ENCODE measurements at places on chromosomes 6 and 20.

DNA sequence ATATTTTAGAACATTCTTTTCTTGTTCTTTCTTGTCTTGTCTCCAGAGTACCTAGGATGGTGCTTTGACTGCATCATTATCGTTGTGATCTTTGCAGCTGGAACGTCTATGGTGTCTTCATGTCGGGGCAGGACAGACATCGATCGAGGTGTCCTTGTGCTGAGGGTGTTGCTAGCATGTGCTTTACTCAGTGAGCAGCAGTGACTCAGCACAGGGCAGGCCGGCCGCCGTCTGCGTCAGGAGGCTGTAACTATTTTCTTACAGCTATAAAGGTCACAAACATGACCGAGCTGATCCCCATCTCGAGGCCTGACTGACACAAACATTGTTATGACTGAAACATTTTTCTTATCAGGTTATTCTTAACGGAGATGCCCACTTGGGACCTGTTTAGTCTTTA, 14.9 kb upstream of the CTCFL start:
- no peak for DNase-seq

- DNase-seq = no peak
Observed at GRCh38 chr20:50646483-50646996, 44.8 kb downstream of the RIPOR3 start.

GRCh38 chr6:49565855-49566254, 15.4 kb downstream of the C6orf141 start:
- no peak for DNase-seq

- DNase-seq = no peak
Observed at GRCh38 chr20:53789989-53790675, 196.5 kb upstream of the ZNF217 start.

GRCh38 chr6:153842491-153842890, 196.5 kb upstream of the OPRM1 start:
- no peak for DNase-seq

DNA sequence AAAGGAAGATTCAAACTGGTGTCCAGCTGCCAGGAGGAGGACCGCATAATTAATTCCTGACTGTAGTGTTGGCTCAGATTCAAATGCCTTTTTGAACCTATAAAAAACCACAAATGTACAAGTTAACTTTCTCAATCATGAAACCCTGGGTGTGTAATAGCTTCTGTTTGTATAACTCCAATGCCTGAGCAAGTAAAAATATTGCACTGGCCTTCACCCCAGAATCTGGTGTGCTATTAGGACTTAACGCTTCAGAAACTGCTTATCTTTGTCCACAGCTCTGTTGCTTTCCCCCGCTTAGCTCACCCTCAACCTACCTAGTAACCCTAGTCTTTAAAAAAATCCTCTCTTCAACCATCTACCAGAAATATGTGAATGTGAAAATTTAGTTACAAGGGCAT, 119.1 kb upstream of the MAP7 start:
- DNase-seq = no peak

- no peak for DNase-seq
Observed at GRCh38 chr20:62749851-62750445, 41.3 kb downstream of the NTSR1 start.

DNA sequence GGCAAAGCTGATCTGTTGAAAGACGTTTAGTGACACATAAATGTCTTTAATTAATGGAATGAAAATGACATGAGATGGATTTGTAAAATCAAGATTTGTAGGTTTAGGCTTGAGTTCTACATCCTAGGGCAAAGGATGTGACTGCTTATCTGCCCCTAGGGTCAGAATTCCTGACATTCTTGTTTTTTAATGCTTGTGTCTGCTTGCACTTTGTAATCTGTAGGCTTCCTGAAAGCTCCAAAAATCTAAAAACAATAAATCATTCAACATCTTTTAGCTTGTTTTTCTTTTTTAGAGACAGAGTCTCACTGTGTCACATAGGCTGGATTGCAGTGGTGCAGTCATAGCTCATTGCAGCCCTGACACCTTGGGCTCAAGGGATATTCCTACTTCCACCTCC, 107.9 kb upstream of the MLIP start:
- DNase-seq = no peak

- no peak for DNase-seq
Observed at GRCh38 chr6:47687432-47687831, 10.9 kb upstream of the ADGRF4 start.

DNA sequence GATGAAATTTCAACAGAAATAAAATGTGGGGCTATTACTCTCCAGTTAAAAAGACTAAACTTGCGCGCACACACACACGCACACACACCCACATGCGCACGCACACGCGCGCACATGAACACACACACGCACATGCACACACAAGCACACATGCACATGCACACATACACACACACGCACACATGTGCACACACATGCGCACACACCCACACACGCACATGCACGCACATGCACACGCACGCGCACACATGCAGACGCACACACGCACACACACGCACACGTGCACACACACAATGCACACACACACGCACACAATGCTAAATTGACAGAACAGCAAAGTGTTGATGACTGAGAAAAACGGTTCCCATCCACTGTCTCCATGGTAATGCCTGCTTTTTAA, 754.1 kb downstream of the CBLN4 start:
- no peak for DNase-seq

DNA sequence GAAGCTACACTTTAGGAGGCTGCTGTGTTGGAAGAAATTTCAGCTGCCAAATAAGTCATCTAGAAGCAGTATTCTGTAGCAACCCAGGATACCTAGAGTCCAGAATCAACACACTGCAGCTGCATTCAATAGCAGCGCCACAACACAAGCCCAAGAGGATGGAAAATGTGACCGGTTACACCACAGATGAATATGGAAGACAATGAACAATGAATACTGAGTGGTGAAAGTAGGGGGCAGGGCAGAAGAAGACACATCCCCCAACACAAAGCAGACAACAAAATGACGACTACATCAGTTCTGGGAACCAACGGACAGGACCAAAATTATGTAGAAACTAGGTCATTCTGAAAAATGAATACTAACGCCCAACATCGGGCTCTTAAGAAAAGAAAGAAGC, 38.2 kb downstream of the KIF6 start:
- no peak for DNase-seq

DNA sequence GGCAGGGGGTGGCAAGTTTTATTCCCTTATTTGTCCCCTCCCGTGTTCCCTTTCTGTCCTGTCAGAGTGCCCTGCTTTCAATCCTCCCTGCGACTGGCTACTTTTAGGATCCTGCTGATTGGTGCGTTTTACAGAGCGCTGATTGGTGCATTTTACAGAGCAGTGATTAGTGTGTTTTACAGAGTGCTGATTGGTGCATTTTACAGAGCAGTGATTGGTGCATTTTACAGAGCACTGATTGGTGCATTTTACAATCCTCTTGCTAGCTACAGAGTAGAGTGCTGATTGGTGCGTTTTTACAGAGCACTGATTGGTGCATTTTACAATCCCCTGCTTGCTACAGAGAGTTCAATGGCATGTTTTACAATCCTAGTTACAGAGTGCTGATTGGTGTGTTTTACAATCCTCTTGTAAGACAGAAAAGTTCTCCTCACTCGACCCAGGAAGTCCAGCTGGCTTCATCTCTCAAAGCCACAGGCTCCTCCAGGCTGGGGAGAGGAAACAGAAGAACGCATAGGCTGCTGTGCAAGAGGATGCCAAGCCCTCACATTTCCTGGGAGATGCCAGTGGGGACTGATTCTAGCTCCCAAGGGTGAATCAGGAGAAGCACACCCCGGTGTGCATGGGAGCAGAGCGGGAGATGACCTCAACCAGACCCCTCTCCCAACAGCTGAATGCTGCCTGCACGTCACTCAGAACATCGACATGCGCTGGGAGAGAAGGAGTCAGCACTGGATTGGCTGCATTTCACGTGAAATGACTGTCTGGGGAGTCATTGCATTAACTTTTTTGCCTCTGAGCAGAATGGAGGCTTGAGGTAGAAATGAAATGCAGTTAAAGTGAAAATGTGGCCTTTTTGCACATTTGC, 48.3 kb upstream of the SLC22A23 start:
- no peak for DNase-seq

DNA sequence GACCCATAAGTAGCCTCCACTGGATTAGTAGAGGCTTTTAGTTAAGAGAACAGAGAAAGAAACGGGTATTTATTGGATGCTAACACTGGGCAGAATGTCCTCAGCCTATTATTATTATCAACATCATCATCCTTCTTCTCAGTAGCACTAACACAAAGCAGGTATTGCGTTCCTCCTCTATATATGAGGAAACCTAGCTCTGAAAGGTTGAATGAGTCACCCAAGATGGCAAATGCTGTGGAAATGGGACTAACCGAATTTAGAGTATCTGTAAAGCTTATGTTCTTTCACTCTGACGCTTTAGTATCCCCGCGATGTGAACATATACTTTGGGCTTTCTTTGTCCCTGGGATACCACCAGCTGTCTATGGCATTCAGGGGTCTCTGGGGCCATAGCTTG, 77.0 kb downstream of the ADTRP start:
- no peak for DNase-seq

- no peak for DNase-seq
Observed at GRCh38 chr6:37058084-37058586, 52.7 kb downstream of the FGD2 start.

- no peak for DNase-seq
Observed at GRCh38 chr20:14761903-14762302, 424.5 kb upstream of the FLRT3 start.

- DNase-seq = no peak
Observed at GRCh38 chr20:4836935-4837334, 115.2 kb downstream of the PRND start.

DNA sequence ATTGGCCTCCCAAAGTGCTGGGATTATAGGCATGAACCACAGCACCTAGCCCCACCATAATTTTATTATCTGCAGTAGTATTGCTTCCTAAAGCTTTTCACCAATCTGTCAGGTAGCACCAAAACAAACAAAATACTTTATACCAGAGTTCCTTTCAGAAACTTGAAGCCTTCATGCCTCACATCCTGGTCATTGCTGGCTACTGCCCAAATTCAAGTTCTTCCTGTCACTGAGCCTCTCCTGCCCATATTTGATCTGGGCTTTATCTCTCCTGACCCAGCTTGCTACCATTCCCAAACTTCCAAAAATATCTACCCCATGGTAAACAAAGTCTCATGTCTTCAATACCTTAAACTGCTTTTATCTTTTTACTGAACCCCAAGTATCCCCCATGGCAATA, 34.9 kb upstream of the DST start:
- DNase-seq = no peak

DNA sequence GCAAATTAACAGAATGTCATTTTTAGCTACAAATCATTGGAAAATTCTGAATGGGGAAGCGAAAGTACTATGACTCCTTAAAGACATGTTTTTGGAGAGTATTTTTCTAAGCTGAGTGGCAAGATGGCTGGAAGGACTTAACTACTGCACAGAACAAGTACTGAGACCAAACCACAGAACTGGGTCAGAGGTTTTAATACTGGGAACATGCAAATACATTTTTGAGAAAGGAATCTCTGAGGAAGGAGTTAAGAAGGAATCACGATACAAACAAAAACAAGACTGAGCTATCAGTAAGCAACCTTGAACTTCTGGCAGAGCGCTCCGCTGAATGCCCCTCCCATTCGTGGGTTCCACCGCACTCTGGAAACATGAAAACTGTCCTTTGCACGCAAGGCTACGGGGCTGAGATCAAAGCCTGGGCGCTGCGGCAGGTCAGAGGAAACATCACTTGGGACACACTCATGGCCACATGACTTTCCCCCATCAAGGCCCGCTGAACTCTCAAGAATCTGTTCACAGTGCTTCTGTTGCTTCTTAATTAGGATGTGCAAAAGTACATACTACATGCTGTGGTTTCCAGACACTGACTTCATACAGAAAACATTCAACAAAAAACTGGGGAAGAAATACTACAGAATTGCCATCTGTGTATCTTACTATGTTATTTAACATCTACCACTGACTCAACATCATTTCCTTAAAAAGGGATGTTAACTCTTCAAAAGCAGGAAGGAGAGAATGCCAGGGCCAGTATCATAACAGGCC, 27.8 kb downstream of the SLC23A2 start:
- peak; percentile 48 for DNase-seq

GRCh38 chr6:144123836-144124235, 26.5 kb upstream of the STX11 start:
- no peak for DNase-seq

- no peak for DNase-seq
Observed at GRCh38 chr6:56959094-56959493, 4.2 kb downstream of the BEND6 start.

GRCh38 chr6:132132422-132132821, 181.2 kb upstream of the CCN2 start:
- DNase-seq = no peak

DNA sequence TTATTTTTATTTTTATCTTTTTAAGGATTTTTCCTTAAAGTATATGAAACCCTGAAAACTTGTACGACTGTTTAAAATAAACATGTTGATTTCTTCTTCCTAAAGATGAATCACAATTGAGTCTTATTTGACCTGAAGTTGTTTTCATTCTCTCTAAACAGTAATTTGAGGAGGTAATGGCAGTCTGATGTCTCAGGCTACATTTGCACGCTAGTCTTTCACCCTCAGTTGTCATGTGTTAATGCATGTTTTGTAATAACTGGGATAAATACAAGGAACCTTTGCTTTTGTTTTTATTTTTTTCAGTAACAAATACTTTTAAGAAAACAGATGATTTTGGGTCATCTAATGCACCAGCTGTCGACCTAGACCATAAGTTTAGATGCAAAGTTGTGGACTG, 55.2 kb downstream of the SCAND1 start:
- DNase-seq = no peak

DNA sequence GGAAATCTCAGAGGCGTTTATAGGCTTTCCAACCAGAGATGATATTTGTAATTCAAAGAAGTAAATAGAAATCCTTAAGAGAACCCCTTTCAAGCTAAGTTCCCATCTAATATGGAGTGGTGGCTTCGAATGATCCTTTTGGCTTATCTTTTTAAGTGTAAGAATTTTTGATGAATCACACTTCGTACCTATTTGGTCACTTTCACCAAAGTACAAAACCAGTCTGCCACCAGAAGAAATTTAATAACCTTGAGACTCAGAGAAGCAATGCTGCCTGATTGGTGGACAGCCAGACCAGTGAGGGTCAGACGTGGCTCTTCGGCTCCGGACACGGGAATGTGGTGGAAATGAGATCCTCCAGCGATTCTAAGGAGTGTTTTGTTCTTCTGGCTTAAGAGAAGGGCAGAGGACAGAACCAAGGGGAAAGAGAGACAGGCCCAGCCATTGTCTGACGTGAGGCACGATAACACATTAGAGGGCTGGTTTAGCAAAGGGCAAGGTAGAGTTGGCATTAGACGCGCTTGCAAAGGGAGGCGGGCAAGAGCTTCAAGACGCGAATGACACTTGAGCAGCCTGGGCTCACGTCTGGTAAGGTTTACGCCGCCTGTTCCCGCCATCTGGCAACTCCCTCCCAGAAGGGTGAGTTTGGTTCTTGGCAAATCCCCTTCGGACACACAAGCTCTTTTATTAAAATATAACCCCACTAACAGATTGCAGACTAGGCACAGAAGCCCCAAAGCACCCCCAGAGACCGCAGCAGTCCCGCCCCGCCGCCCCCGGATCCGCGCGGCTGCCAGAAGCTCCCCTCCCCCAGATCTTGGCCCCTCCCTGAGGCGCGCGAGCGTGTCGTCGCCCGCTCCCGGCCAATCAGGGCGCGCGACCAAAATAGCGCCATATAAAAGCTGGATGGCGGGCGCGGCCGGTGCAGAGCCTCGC, 50.0 kb upstream of the EZR start:
- peak; percentile 95 for DNase-seq
